Pulmonary artery endothelial cell (primary cell): ENCODE measurements at places on chromosomes 7 and 10.
A peak's percentile ranks its signal among the peaks of the same experiment; 100 is the strongest.

- DNase-seq: no peak
Observed at GRCh38 chr7:134890246-134891240, 95.8 kb upstream of the AGBL3 start.

- no peak for DNase-seq
Observed at GRCh38 chr7:116087984-116088383, 57.4 kb upstream of the TFEC start.

DNA sequence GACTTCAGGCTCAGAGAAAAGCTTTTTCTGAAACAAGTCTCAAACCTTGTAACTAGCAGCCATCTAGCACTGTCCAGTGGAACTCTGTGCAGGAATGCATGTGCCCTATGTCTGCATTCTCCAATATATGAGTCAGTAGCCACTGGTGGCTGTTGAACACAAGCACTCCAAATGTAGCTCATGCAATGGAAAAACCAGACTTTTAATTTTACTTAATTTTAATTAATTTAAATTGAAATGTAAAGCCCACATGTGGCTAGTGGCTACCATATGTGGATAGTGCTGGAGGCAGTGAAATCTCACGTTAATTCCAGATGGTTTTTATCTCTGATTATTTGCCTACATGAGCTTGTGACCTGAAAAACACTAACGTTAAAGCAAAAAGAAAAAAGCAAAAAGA is 225.1 kb downstream of the GATA3 start:
- no peak for DNase-seq

- no peak for DNase-seq
Observed at GRCh38 chr7:132569884-132570614, 6.2 kb downstream of the PLXNA4 start.

DNA sequence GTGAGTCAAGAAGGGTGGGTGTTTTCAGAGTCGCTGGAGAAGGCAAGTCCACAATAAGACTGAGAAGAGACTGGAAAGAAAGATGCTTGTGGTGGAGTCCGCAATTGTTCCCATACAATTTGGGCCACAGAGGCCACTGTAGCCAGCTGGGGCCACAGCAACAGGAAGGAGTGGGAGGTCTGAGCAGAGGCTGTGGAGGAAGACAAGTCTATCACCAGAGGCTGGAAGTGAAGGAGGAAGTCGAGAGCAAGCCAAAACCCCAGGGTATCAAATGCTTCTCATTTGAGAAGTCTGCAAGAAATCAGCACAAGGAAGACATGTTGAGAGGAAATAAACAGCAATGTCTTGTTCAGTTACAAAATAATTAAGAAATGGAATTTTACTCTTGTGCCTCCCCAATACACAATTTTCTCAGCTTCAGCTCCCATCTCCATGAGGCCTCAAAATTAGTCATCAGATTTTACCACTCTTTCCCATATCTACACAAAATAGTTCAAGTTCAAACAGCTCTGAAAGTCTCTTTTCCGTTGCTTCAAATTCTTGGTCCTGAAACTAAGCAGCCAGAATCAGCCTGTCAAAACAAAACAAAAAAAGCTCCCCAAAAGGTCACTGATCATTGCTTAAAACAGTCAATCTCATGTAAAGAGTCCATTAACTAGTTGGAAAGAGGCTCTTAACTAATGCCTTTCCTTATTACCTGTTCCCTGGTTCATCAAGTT is 31.6 kb downstream of the SLC16A12 start:
- DNase-seq: no peak

- peak; percentile 10 for DNase-seq
Observed at GRCh38 chr7:34759477-34760125, 101.6 kb downstream of the NPSR1 start.

DNA sequence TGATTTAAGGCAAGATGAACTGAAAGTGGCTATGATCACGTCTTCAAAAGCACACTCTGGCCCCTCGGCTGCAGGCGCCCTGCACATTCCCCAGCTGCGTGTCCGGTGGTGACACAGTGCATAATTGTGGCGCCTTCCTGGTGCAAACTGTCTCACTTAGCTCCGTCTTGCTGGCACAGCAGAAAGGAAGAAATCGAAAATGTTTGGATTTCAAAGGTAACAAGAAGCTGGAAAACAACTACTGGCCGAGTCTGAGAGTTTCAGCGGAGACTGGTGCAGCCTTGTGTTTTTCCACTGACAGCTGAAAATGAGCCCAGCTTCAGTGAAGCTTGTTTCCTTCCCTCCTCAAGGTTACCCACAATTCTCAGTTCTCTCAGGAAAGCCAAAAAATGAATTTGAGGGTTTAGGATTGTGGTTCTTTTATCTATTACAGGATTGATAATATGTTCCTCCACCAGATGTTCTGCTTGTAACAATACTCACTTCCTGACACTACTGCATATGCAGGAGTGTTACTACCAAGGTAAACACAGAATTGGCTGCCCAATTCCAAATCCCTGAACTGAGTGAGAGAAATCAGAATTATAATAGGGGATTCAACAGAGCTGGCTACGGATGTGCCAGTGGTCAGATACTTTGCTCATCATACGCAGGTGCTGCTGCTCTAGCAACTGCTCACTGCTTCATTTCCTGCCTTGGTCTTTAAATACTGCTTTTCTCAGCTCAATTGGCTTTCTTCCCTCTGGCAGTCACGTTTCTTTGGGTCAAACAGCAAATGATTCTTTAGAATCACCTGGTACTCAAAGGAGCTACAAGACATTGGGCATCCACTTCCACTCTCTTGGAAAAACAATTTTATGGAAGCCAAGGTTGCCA is 63.7 kb downstream of the TRUB1 start:
- no peak for DNase-seq

DNA sequence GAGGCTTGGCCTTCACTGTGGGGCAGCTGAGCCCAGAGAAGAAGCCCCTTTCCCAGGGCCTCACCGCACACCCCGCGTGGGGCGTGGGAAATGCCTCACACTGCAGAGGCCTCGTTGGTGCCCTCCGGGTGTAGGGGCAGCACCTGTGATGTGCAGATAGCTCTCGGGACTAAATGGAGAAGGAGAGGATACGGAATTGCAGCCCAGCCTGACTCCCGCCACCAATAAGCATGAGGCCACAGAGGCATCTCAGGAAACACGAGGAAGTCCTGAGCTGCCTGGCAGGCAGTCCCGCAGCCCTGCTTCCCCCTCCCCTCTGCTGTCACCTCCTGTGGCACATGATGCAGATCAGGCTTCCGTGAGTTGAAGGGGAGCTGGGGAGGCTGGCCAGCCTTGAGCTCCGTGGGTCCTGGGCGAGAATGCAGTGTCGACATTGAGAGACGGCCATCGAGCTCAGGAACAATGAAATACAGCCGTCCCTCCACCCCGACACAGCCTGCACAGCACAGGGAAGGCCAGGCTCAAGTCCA is 59.6 kb upstream of the PPP2R2D start:
- no peak for DNase-seq

DNA sequence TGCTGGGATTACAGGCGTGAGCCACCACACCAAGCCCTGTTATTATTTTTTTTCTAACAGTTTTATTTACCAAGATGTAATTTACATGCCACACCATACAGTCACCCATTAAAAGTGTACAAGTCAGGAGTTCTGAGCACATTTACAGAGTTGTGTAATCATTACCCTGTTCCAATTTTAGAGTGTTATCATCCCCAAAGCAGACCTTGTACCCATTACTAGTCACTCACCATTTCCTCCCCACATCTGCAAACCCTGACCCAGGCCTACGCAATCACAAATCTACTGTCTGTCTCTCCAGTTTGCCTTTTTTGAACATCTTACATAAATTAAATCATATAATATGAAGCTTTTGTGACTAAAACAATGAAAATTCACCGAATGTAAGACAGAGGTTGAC is 402.9 kb upstream of the FOXK1 start:
- DNase-seq: no peak

DNA sequence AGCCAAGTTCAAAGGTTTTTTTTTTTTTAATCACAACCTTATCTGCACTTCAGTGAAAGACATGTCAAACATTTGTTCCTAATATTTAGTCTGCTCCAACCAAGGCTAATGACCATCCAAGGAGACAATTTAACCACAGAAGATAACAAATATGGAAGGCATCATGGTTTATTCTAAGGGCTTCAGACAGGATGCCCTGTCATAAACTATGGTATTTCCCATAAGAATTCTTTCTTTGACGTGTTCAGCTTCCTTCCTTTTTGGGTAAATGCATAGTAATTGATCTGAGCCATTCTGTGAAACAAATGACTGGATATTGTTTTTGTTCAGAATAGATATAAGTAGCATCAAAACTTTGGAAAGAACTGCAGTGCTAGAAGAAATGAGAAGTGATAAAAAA is 326.5 kb upstream of the AOAH start:
- no peak for DNase-seq

- no peak for DNase-seq
Observed at GRCh38 chr10:72332423-72333111, 22.2 kb downstream of the DNAJB12 start.

DNA sequence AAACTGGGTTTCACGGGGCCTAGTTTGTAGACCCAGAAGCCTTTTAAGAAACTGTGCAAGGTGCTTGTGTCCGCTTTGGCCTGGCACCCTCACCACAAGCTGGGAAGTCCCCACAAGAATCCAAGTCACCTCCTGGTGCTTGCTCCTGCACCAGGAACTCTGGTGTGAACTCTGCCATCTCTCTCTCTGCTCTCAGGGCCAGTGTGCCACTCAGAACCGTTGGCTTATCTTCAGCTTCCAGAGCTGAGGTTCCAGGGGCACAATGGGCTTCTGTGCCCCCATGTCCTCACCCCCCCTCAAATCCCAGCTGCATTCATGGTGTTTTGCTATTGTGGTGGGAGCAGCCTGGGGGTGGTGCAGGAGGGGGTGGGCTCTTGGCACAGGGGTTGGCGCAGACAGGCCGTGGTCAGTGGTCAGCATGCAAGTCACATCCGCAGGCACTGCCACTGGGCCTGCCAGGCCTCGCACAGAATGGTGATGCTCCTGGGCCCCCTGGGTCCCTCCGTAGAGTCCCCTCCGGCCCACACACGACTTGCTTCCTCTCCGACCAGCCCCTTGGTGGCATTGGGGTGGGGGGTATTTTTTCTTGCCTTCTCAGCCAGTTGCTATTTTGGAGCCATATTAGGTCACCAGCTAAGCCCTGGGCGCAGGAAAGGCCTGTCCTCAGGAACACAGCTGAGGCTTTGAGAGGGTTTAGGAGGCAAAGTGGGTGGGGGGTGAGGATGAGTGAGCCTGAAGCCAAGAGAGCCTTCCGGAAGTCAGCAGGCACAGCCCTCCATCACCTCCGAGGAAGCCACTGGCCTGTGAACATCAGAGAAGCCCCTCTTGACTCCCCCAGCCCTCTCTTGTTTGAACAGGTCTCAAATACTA is 3.0 kb downstream of the ZCCHC24 start:
- DNase-seq: no peak

GRCh38 chr7:142418326-142418725 is 160.5 kb upstream of the PRSS58 start:
- no peak for DNase-seq

- no peak for DNase-seq
Observed at GRCh38 chr7:100464791-100465190, 731 bp upstream of the SPACDR start.

DNA sequence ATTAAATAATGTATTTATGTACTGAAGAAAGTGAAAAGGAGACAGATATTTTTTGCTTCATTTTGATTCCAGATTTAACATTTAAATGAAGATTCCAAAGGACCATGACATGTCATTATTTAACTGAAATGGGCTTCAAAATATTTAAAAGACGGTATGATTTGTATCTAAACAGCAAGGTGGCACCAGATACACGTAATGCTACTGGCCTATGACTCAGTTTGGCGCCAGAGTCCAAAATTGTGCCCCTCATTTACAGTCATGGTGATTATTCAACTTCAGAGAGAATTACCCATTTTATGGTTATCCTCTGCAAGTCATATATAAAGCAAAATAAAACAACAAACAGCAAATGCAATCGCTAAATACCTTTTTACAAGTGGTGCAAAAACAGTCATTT is 94.5 kb downstream of the ETV1 start:
- DNase-seq: no peak

- no peak for DNase-seq
Observed at GRCh38 chr7:51471210-51471980, 154.8 kb upstream of the COBL start.

GRCh38 chr10:122142641-122143237 is 128.4 kb upstream of the BTBD16 start:
- DNase-seq: no peak

DNA sequence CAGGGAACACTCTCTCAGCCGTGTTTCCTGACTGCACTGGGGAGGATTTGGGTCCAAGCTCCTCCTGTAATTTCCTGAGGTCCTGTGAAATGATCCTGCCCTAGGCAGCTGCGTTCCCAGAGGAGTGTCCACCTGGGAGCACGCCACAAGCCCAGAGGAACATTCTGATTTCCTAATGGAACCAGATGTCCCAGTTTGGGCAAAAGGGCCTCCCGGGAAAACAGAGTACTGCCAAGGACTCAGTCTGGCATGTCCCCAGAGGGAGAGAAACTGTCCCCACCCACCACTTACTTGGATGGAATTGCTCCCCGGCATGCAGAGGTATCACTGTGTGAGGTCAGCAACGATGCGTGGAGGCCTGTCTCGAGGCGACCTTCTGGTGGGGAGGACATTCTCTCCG is 34.5 kb downstream of the ASB13 start:
- DNase-seq: no peak

DNA sequence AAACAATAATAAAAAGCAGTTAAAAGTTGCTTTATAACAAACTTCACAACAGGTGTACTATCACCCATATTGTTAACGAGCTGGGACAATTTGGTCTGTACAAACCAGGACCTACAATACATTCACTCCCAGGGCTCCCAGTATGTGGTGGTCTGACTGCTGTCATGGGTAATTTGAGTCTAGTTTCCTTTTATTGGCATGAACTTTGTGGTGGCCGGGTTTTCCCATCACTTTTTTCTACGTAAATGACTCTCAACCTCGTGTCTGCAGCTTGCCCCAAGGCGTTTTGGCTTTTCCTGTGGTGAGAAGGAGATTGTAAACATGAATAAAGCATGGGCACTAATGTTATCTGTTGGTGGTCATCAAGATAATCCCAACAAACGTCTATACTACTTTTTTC is 118.7 kb upstream of the CDK6 start:
- no peak for DNase-seq

DNA sequence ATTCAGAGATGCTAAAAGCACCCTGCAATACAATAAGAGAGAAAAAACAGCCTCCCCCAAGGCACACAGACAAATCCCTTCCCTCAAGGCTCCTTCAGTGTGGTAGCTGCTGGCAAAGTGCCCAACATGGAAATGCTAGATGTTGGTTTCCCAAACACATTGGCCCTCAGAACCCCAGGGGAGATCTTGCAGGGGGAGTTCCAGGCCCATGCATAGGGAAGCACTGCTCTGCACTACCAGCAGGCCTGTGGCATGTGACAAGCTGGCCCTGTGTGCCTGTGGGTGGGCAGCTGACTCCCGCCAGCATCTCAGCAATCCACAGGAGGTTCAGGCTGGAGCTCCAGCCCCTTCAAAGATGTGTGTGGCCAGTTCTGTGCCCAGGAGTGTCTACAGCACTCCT is 16.8 kb upstream of the CSGALNACT2 start:
- DNase-seq: no peak
